Stimulated activated CD4-positive, alpha-beta T cell treated with anti-CD3 and anti-CD28 coated beads, Interleukin-1b, Interleukin-23, amount 100 ng/mL, for 1 hour (primary cell): ENCODE measurements at places on chromosomes 6 and 20.

DNA sequence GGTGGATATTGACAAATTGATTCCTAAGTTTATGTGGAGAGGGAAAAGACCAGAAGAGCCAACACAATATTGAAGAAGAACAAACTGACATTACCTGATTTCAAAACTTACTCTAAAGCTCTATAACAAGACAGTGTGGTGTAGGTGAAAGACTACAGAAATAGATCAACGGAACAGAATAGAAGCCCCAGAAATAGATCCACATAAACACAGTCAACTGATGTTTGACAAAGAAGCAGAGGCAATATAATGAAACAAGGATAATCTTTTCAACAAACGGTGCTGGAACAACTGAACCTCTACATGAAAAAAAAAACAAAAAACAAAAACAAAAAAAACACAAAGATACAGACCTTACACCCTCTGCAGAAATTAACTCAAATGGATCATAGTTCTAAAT lies 50.2 kb downstream of the MAP3K5 start:
- no peak for DNase-seq

DNA sequence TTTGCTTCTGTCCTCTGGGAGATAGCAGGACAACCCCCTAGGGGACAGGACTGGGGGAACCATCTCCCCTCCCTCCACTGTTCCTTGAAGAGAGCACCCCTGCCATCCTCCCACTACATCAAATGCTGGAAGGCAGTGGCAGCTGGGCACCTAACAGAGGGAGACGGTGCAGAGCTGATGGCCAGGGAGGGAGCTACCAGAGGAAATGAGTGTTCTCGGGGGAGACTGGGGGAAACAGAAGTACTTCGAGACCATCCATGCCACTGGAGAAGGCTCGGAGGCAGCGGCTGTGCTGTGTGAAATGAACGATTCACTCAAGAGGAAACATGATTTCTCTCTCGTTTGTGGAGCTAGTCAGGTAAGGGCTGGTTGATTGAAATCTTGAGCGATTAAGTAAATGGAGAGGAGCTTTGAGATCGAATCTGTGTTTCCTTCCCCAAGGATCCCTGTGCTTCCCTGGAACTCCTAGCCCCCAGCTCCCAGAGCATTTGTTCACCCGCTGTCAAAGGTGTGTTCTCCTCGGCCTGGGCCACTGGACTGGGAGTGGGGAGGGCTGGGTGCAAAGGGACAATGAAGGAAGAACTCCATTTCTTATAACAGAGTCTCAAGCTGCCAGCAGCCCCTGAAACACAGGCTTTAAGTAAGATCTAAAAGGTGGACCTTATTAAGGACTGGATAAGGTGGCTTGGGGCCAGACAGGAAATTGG lies 261.3 kb upstream of the MOCS1 start:
- DNase-seq = no peak

GRCh38 chr6:104428184-104428583 lies 431.5 kb downstream of the HACE1 start:
- no peak for DNase-seq

DNA sequence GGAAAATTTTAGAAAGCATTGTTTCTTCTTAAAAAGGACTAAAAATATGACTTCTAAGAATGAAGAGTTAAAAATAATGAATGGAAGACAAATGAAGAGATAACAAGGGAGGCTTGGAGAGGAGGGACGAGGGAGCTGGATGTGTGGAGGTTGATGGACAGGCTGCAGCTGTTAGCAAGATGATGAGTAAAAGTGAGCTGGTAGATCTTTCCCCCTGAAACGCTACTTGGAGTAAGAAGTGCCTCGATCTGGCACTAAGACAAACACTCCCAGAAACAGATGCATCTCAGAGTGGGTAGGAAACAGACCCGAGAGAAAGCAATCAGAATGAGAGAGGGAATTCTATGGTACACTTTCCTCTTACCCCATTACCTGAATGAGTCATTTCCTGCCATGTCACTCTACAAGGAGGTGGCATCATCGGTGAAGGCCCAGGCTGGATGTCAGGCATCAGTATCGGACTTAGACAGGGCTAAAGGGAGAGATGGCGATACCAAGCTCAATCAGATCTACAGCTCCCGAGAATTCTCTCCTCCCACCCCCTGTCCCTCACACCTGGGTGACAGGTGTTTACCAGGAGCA lies 154.1 kb upstream of the BMP2 start:
- no peak for DNase-seq

- no peak for DNase-seq
Measured at GRCh38 chr20:24034820-24035219, 46.2 kb upstream of the GGTLC1 start.

GRCh38 chr20:34262488-34263288 lies 21.5 kb downstream of the ASIP start:
- DNase-seq = no peak

DNA sequence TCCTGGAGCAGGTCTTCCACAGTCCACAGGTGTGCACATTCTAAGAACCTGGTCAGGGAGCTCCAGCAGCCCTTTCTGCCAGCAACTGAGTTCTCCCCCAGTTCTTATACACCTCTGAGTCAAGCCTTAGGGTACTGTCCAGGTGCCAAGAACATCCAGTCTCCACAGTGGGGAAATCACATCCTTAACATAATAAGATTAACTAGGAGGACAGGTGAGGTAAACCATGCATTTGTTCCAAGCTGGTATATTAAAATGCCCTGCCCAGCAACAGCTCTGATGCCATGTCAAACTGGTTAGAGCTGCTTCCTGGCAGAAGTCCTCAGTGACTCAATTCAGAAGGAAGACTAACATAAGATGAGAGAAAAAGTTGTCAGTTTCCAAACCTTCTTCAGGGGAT lies 303.9 kb upstream of the SGK1 start:
- DNase-seq = no peak

GRCh38 chr6:42010185-42010891 lies 40.0 kb upstream of the TAF8 start:
- no peak for DNase-seq

DNA sequence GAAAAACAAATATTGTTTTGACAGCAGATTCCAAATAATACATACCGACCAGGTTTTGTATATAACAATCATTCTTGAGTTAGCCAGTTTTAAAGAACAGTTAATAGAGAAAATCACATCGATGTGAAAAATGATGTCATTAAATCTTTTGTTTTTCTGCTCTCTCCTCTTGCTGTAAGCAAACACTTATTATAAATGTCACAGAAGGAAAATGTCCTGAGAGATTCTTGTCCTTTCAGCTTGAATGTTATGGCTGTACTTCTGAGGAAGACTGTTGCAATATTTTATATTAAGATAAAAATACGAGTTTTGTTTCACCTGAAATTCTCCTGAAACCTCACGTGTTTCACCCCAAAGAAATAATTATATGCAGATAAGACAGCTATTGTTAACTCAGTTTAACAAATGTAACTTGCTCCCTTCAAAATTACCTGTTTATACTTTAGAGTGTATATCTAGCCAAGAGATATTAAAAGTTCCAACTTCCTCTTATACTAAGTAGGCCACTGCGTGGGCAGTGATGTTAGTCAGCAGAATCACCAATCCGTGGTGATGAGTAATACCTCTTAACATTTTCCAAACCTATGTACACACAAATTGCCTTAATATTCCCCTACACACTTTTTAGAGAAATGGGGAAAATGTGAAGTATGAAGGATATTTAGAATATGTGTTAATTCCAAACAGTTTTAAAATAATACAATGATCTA lies 1111.4 kb upstream of the CITED2 start:
- DNase-seq = no peak

- no peak for DNase-seq
Measured at GRCh38 chr6:138085839-138086222, 21.4 kb downstream of the PERP start.

DNA sequence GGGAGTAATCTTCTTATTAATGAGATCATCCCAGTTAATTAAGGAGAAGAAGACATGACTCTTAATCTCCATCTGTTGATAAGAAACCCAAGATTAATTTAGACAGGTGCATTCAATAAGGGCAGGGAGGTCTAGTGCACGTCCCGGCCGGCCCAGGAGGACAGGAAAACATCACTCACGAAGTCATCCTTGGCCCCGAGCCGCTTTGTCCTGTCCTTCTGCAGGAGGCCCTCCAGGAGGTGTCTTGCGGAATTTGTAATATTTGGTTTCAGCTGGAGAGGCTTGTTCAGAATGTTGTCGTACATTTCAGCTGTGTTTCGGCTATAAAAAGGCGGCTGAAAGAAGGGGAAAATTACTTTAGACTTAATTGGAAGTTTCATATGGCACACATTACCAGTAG lies 118.4 kb upstream of the SLC2A12 start:
- DNase-seq = no peak

GRCh38 chr6:130240232-130240631 lies 17.5 kb upstream of the SAMD3 start:
- no peak for DNase-seq

DNA sequence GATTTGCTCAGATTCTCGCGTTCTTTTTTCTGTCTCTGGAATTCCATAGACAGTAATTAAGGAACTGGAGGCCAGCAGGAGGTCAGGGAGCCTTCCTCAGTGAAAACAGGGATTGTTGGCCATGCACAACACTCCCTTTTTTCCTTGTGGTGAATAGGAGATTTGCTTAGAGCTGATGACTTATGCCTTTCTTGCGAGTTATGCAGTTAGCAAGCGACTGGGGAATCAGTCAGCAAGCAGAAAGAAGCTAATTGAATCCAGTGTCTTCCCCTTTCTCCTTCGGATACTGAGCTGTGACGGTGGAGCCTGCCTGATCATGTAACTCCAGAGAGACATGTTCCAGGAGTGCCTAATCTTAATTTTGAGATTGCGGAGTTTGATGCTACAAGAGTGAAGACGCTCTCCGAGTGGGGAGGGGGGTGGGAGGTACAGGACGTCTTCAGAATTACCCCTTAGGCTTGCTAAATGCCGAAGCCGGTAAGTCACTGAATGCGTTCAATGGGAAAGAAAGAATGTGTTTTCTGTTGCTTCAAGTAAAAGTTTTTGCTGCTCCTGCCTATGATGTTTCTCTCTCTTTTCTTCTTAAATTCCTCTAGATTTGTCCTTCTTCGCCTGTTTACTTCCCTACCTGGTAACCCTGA lies 165.9 kb downstream of the SASH1 start:
- no peak for DNase-seq
